ENCODE measurements at places on chromosomes 6 and 20. TPM values are rescaled to one million over a fixed set of nuclear protein-coding genes. Genes with fewer than 3 reads are reported as not detected.
A peak's percentile ranks its signal among the peaks of the same experiment; 100 is the strongest.

GRCh38 chr6:5217356-5217755 is 43.4 kb downstream of the LYRM4 start:
- no peaks in the 10 kb centered on the region for H3K4me1 ChIP-seq
- H3K4me3 ChIP-seq: no peak overlapping the region
- H3K36me3 ChIP-seq: peaks cover 11% of the 10 kb centered on the region
- no peak overlapping the region for H3K27ac ChIP-seq
- DNase-seq: no peak

Gene DXO
- 19.3 TPM for total RNA-seq

- H3K4me1 ChIP-seq: peaks cover 19% of the 10 kb centered on the region
- H3K36me3 ChIP-seq: no peaks in the 10 kb centered on the region
- no peak overlapping the region for H3K27ac ChIP-seq
Measured at GRCh38 chr6:112031960-112032359, 21.9 kb upstream of the CCN6 start.

Gene C20orf173
- total RNA-seq: not detected

Gene SLC13A3
- 1.0 TPM for total RNA-seq

DNA sequence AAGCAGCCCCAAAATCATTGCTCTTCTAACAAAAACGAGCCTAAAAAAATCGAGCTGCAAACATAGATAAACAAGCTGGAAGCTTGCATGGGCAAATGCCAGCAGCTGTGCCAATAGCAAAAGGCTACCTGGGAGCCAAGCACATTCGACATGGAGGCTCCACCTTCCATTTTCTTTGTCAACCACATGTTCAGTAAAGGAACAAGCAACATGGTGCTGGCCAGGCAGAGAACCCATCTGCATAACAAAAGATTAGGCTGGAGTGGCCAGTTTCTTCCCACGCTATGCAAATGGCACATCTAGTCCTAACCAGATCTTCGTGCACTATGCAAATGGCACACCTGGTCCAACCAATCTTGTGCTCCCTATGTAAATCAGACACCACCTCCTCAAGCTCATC is 110.5 kb downstream of the KIF16B start:
- H3K36me3 ChIP-seq: no peaks in the 10 kb centered on the region
- no peak for DNase-seq
- no peaks in the 10 kb centered on the region for H3K27me3 ChIP-seq
- no peak overlapping the region for H3K27ac ChIP-seq
- H3K4me3 ChIP-seq: no peak overlapping the region

Gene TNFAIP3
- total RNA-seq: 76.4 TPM

DNA sequence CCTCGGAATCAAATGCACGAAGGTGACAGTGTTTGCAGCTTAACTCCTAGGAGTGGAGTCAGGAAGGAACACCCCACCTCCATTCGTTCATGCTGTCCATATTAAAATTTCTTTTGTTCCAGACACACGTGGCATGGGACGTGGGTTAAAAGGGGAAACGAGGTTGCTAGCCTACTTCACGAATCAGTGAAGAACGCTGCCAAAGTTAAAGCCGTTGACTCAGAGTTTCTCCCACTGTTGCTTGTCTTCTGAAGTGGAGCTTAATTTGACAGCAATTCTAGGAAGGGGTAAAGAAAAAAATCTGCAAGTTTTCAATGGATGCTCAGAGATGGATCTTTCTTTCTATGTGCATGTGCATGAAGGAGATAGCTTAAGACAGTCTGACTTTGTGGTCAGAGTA is 499.1 kb downstream of the CD83 start:
- H3K4me3 ChIP-seq: no peak overlapping the region
- H3K27ac ChIP-seq: no peak overlapping the region
- no peaks in the 10 kb centered on the region for H3K27me3 ChIP-seq
- no peak for DNase-seq
- H3K36me3 ChIP-seq: no peaks in the 10 kb centered on the region
- peaks cover 6% of the 10 kb centered on the region for H3K4me1 ChIP-seq

Gene SNAP25
- total RNA-seq: 0.79 TPM

Gene ELOVL4
- not detected for total RNA-seq

DNA sequence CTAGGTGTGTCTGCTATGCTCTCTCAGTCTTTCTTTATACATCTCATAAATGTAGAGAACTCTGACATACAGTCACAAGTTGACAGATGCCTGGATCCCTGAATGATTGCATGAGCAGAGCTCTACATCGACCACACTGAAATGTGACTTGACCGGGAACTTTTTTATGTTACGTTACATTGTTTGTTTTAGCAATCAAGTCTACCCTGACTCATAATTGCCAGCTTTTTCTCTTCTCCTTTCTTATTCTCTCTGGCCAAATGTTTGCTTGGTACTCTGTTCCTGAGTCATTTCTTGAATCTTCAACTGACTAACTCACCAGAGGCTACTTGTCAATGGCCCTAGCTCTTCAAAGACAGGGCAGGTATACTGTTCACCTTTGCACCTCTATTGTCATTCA is 213.6 kb upstream of the DTNBP1 start:
- H3K27me3 ChIP-seq: no peaks in the 10 kb centered on the region
- DNase-seq: no peak
- no peaks in the 10 kb centered on the region for H3K36me3 ChIP-seq
- H3K27ac ChIP-seq: no peak overlapping the region
- peaks cover 14% of the 10 kb centered on the region for H3K4me1 ChIP-seq
- no peak overlapping the region for H3K4me3 ChIP-seq

DNA sequence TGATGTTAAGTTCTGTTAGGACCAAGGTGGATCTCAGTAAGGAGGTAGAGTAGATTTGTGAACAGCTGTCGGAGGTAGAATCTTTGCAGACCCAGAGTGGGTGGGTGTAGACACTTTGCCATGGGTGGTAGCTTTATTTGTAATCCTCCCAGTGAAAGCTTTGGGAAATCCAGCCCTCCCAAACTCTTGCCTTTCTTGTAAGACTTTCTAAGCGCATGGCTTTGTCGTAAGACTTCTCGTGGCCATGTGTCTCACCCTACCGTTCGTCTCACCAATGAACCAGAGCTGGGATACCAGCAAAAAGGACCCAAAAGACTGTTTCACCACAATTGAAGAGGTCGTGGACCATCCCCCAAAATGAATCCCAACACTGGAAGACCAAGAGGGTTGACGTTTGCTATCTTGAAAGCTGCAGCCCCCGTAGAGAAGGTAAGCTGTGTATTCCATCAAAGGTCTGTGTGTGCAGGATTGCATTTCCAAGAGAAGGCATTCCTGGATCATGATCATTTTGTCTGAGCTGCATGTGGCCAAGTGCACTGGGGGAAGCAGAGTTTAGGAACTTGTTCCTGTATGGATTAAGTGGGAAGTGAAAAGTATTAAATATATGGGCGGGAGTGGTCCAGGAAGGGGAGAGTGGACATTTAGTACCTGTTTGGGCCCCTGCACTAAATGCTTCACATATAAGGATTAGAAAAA is 5.8 kb upstream of the TMEM14A start:
- H3K36me3 ChIP-seq: no peaks in the 10 kb centered on the region
- H3K27ac ChIP-seq: peak overlapping the region; percentile 83
- H3K4me1 ChIP-seq: peaks cover 21% of the 10 kb centered on the region
- H3K27me3 ChIP-seq: no peaks in the 10 kb centered on the region

Gene GSTA4
- 57.7 TPM for total RNA-seq

GRCh38 chr6:4067673-4068072 is 11.3 kb downstream of the FAM217A start:
- H3K4me3 ChIP-seq: no peak overlapping the region
- H3K27ac ChIP-seq: no peak overlapping the region
- peaks cover 13% of the 10 kb centered on the region for H3K36me3 ChIP-seq
- no peaks in the 10 kb centered on the region for H3K27me3 ChIP-seq
- no peak for DNase-seq

DNA sequence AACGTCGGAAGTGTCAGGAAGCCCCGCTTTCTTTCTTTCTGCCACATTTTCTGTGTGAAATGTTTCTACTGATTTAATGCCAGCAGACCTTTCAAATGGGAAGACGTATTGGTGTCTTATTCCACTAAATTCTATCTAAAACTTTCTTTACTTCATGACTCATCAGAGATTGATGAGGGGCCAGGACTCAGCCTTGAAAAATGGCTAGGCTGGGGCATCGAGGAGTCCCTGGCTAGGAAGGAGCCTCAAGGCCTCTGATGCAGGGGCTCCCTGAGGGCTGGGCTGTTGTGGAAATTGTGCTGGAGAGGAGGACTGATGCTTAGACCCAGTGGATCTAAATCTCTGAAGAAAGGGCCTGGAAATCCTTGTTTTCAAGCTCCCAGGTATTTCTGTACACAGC is 192.8 kb upstream of the PDE10A start:
- no peaks in the 10 kb centered on the region for H3K36me3 ChIP-seq
- no peak overlapping the region for H3K4me3 ChIP-seq
- H3K27ac ChIP-seq: no peak overlapping the region
- H3K27me3 ChIP-seq: peaks cover 16% of the 10 kb centered on the region
- DNase-seq: no peak
- peaks cover 2% of the 10 kb centered on the region for H3K4me1 ChIP-seq

Gene RBPJL
- total RNA-seq: not detected

DNA sequence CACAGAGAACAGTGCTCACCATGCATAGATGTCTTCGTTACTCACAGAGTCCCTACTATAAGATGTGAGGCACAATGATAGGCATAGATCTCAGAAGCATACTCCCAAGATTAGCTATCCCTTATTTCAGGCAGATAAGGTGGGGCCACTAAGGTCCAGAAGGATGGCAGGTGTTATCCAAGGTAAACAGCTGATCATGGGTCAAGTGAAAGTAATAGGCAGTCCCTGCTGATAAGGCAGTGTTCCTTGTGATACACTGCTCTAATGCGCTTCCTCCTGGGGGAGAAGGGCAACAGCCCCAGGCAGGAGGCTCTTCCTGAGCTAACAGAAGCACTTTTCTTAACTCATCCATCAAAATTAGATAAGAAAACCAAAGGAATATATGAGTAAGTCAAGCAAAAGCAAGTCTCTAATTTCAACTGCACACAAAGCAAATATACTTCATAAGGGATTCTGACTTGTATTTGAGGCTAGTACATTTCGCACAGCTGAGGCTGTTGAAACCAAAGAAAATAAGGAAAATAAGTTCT is 42.2 kb downstream of the METTL24 start:
- no peak overlapping the region for H3K4me3 ChIP-seq
- no peaks in the 10 kb centered on the region for H3K4me1 ChIP-seq
- DNase-seq: no peak
- H3K27me3 ChIP-seq: no peaks in the 10 kb centered on the region

Gene TREM2
- total RNA-seq: 22.0 TPM

Gene NT5E
- 1.4 TPM for total RNA-seq

GRCh38 chr6:24692415-24692814 is 25.5 kb downstream of the ACOT13 start:
- no peaks in the 10 kb centered on the region for H3K4me1 ChIP-seq
- H3K36me3 ChIP-seq: no peaks in the 10 kb centered on the region
- H3K4me3 ChIP-seq: no peak overlapping the region

Data from upper lobe of left lung (tissue), 6 donors.